ENCODE measurements at places on chromosomes 5 and 9. TPM values are rescaled to one million over a fixed set of nuclear protein-coding genes. Genes with fewer than 3 reads are reported as not detected.
A peak's percentile ranks its signal among the peaks of the same experiment; 100 is the strongest.

- no peak for DNase-seq
Observed at GRCh38 chr5:10502130-10502529, 60.5 kb downstream of the ROPN1L start.

DNA sequence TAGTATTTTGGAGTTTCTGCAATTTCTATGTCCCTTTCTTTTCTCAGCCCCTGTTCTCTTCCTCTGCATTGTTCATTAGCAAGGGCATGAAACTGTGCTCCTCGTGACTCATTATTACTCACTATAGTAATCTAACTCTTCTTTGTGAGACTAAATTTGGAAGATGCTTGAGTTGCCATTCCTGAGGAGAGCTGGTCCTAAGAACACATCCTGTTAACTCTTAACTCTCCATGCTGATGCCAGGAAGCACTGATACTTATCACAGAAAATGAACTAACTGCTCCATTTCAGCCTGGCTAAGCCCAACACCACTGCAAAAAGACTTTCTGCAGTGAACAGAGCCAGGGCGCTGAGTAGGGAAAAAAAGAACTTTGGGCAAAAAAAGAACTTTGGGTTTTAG lies 10.6 kb upstream of the CSNK1A1 start:
- peak; percentile 43 for DNase-seq

- no peak for DNase-seq
Observed at GRCh38 chr5:73946919-73947602, 321.1 kb downstream of the ARHGEF28 start.

DNA sequence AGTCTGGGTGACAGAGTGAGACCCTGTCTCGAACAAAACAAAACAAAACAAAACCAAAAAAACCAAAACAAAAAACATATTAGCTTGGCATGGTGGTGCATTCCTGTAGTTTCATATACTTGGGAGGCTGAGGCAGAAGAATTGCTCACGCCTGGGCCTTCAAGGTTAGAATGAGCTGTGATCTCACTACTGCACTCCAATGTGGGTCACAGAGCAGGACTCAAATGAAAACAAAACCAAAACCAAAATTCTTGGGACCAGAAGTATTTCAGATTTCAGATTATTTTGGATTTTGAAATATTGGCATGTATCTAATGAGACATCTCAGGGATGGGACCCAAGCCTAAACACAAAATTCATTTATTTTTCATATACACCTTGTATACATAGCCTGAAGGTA lies 80.2 kb downstream of the TMC1 start:
- DNase-seq: no peak

- no peak for DNase-seq
Observed at GRCh38 chr5:122415030-122415800, 103.2 kb downstream of the SNCAIP start.

DNA sequence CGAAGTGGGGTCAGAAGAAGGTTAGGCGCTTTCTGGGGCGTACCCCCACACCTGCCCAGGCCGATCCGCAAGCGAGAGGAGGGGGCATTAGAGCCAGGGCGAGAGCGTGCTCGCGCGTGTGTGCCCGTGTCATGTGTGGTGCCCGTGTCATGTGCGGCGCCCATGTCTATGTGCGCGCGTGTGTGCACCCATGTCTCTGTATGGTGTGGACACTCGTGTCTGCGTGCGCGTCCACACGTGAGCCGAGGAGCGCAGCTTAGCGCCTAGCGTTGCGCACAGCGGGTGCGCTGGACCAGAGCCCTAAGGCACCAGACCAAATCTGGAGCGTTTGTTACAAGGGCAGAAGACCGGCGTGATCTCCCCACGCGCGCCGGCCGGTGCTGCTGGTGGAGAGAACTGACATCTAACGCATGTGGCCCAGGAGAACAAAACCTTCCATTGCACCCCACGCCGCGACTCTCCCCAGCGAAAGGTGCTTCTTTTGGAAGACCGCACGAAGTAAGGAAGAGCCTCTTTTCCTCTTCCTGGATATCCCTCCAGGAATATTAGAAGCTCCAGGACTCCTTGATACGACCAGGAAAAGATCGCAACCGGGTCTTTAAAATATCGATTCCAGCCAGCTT lies 644 bp downstream of the NIM1K start:
- peak; percentile 83 for DNase-seq

- peak; percentile 48 for DNase-seq
Observed at GRCh38 chr5:170603578-170604565, 100.1 kb downstream of the KCNIP1 start.

GRCh38 chr5:150328515-150328914 lies 25.8 kb upstream of the ARSI start:
- no peak for DNase-seq

DNA sequence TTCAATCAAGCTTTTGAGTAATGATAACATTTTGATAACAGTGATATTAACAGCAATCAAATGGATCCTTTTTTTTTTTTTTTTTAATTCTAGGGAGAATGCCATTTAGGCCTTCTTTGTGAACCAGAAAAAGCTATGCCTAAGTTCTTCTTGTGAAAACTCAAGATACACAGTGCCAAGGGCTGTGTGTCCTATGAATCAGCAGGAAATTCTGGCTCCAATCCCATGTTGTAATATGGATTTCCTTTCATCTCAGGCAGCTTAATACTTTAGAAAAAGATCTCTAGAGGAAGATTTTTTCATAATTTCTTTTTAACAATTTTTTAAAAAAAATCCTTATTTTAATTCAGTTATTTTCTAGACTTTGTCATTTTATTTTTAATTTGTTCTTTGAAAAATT lies 96.1 kb downstream of the NUDT12 start:
- DNase-seq: no peak

DNA sequence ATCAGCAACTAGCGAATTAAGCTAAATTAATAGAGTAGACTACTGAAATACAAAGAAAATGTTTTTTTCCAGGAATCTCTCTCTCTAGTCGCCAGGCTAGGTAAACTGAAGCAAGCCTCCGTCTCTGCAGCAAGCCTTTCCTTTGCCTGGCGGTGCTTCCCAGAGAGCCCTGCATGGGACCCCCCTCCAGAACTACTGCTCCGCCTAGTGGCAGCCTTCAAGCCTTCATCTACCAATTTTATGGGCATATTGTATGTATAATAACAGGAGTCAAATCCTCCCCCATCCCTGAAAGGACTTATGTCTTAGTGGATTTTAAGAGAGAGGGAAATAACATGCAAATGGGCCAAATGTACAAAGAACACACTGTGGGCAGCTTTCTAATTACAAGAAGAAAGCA lies 241.9 kb downstream of the SAXO1 start:
- no peak for DNase-seq

DNA sequence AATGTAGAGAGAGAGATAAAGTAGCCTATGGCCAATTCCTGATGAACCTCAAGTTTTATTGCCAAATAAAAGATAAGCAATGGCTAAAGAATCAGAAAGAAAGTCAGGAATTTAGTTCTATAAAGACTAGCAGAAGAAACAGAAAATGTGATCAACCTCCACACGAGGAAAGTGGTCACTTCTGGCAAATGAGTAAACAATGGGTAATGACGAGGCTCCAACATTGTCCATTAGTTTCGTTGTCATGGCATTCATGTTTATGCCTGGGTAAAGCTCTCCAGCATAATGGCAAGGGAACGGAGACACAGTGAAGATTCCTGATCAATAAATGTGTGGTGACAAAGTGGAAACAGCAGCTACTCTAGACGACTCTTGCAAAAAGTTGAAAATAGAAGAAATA lies 341.8 kb upstream of the CTNND2 start:
- no peak for DNase-seq

GRCh38 chr5:16666883-16667398 lies 50.1 kb upstream of the RETREG1 start:
- DNase-seq: peak; percentile 92

DNA sequence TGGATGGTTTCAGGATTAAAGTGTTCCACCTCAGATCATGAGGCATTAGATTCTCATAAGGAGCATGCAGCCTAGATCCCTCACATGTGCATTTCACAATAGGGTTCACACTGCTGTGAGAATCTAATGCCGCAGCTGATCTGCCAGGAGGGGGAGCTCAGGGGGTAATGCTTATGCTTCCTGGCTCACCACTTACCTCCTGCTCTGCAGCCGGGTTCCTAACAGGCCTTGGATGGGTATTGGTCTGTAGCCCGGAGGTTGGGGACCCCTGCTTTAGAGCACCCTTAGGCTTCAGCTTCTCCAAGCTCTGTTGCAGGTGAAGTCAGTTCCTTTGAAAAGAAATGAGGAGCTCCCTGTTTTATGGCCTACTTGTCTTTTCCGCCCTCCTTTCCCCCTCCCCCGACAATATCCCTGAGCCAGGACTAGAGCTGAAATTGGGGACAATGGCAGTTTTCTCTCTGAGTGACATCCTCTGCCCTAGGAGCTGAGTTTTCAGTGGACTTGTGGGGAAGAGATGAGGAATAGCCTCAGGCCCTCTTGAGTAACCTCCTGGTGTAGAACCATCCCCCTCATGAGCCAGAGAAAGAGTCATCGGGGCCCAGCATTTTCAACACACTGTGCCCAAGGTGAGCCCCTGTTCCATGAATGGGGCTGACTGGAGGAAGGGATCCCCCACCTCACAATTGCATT lies 16.2 kb upstream of the MAT2B start:
- DNase-seq: no peak

DNA sequence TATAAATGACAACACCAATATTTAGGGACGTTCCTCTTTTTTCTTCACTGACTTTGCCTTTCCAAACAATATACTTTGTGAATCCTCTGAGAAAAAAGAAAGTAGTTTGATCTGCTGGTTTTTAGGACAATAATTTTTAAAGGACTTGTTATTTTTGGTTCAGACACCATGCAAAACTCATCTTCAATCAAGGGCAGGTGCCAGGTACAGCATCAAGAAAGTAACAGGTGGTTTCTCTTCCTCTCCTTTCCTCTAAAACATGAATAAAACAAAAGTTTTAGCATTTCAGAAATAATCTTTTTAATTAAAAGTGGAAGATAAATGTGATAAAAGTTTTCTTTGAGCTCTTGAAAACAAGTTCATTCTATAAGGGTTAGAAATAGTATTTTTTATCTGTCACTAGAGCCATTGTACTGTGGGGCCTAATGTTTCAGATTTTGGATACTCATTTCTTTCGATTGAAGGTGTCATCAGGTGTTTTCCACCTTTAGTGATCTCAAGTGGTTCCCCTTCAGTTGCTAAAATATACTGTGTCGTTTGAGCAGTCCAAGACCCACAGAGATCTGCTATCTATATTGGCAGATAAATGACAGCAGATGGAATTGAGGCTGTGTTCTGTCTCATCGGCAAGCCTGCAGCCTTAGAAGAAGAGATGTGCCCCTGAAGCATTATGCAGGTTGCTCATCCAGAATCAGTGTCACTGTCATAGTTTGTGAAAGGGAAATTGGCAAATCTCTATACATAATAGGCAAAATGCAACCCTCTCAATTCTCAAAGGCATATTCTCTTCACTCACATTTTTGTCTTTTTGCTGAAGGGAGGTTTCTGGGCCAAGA lies 499.7 kb downstream of the PDE4D start:
- no peak for DNase-seq

- no peak for DNase-seq
Observed at GRCh38 chr5:136226401-136226800, 33.4 kb upstream of the SMIM32 start.

GRCh38 chr9:37382161-37382981 lies 40.1 kb upstream of the GRHPR start:
- DNase-seq: no peak

DNA sequence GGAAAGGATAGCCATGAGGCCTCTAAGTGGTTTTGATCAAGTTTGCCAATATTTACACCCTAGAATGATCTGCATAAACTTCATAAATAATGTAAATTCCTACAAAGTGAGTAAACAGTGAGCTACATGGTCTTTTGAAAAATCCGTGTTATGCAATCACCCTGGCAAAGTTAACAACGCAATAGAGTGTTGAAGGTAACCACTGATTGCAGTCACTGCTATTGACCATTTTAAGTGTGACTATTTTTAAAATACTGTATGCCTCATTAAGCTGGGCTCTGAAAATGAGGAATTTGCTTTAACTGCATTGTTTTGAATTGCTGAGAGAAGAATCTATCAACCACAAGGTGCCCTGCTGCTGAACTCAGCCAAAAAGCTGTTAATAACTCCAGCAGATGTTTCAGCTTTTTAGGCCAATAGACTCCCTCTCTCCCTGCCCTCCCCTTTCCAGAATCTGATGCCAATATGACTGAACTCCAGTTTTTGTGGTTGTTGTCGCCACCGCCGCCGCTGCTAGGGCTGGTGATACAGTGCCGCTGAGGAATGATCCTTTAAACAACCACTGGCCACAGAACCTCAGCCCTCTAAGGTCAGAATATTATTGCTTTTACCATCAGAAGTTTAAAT lies 35.3 kb upstream of the SMARCA2 start:
- DNase-seq: peak; percentile 75

DNA sequence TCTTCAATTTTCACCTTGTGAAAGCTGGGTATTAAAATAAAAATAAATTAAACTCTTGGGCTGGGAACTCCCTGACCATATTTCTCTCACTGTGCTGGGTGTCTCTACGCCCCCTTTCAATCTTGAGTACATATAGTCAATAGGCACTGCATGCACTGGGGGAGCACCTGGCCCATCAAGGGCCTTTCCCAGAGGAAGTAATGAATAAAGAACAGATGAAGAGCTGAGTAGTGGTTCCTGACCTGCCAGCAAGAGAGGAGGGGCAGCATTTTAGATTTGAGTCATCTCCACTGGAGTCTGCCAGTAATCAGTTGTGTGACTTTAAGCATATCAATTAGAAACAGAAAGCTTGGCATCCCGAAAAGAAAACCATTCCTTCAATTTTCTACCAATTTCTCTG lies 6.2 kb downstream of the MAPKAP1 start:
- DNase-seq: no peak

DNA sequence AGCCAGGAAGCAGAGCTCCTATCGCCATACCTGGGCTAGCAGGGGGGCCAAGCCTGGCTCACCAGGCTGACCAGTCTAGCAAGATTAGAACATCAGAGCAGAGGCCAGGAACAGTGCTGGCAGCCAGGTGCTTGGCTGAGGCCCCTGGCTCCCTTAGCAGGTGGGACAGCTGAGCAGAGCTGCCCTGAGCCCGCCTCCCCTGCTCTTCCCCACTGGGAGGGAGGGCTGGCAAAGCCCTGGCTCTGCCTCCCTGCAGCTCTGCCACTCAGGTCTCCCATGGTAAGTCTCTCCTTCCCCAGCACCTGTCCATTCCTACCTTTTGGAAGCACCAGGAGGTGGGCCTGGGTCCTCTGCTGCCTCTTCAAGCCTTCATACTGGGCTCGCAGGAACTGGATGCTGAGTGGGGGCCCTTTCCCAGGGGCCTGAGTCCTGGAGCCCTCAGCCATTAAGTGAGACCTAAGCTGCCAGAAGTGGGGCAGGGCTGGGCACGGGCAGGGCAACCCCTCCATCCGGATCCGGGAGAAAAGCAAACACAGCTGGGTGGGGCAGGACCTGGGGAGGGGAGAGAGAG lies 803 bp downstream of the C9orf152 start:
- DNase-seq: no peak

- no peak for DNase-seq
Observed at GRCh38 chr5:150574818-150575547, 65.5 kb upstream of the SYNPO start.

GRCh38 chr5:90911169-90911568 lies 352.6 kb downstream of the ADGRV1 start:
- DNase-seq: no peak

GRCh38 chr9:69027355-69028097 lies 8.0 kb upstream of the FXN start:
- DNase-seq: peak; percentile 57

SCAMP1 gene
- total RNA-seq: 31.9 TPM

WDR38 gene
- total RNA-seq: not detected

IL3 gene
- not detected for total RNA-seq

BARX1 gene
- total RNA-seq: not detected

HSPB3 gene
- 0.32 TPM for total RNA-seq

PHF24 gene
- total RNA-seq: 0.58 TPM

TXNDC8 gene
- total RNA-seq: not detected

PCAT7 gene
- not detected for total RNA-seq

GALNT10 gene
- total RNA-seq: 117 TPM

TAF11L5 gene
- not detected for total RNA-seq

RAB3C gene
- total RNA-seq: 2.0 TPM

GCNT4 gene
- 3.6 TPM for total RNA-seq

N4BP3 gene
- total RNA-seq: 6.2 TPM

WWC1 gene
- total RNA-seq: 81.9 TPM
